ENCODE measurements at places on chromosomes 16 and 17. TPM values are rescaled to one million over a fixed set of nuclear protein-coding genes. Genes with fewer than 3 reads are reported as not detected.

PRR35 gene
- not detected for polyA plus RNA-seq

GPR142 gene
- not detected for polyA plus RNA-seq

DNA sequence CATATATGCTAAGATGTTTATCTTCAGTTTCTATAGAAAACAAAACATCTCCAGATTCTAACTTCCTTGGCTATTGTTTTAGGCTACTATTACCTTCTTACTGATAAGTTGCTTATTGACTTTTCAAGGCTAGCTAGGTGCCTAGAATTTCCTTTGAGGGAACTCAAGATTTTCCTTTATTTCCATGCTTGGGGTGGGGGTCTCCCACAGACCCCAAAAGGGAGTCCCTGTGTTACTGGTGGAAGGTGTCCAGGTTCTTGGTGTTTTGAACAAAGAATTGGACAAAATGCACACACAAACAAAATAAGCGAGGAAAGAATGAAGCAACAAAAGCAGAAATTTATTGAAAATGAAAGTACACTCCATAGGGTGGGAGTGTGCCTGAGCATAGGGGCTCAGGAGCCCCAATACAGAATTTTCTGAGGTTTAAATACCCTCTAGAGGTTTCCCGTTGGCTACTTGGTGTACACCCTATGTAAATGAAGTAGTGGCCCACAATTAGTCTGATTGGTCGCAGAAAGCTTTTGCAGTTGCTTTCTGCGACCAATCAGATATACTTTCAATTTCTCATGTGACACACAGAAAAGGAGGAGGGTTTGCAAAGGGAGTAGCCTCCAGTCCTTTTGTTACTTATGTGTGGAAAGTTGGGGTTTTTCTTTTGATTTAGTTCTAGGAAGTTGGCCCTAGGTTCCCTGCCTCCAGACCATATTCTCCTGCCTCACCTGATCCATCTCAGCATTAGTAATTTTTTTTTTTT lies 67.5 kb downstream of the MARF1 start:
- no peak for DNase-seq

TBC1D26 gene
- polyA plus RNA-seq, result 0.21 TPM

All from right lung (tissue), 10 donors.